ENCODE measurements at places on chromosomes 1 and 21.

- DNase-seq, result no peak
Measured at GRCh38 chr1:112754116-112754628, 39.0 kb upstream of the PPM1J start.

- DNase-seq, result no peak
Measured at GRCh38 chr1:105427543-105427942, 1628.9 kb upstream of the PRMT6 start.

- peak; percentile 10 for DNase-seq
Measured at GRCh38 chr1:212760126-212760823, 31.3 kb downstream of the NSL1 start.

GRCh38 chr1:35560256-35561225, 2.9 kb downstream of the NCDN start:
- DNase-seq, result no peak

- no peak for DNase-seq
Measured at GRCh38 chr1:232074265-232074664, 447.7 kb downstream of the DISC1 start.

All from activated CD8-positive, alpha-beta memory T cell treated with anti-CD3 and anti-CD28 coated beads for 1 hour (primary cell).